ENCODE measurements at places on chromosomes 5 and 9. TPM values are rescaled to one million over a fixed set of nuclear protein-coding genes. Genes with fewer than 3 reads are reported as not detected.
A peak's percentile ranks its signal among the peaks of the same experiment; 100 is the strongest.

DNA sequence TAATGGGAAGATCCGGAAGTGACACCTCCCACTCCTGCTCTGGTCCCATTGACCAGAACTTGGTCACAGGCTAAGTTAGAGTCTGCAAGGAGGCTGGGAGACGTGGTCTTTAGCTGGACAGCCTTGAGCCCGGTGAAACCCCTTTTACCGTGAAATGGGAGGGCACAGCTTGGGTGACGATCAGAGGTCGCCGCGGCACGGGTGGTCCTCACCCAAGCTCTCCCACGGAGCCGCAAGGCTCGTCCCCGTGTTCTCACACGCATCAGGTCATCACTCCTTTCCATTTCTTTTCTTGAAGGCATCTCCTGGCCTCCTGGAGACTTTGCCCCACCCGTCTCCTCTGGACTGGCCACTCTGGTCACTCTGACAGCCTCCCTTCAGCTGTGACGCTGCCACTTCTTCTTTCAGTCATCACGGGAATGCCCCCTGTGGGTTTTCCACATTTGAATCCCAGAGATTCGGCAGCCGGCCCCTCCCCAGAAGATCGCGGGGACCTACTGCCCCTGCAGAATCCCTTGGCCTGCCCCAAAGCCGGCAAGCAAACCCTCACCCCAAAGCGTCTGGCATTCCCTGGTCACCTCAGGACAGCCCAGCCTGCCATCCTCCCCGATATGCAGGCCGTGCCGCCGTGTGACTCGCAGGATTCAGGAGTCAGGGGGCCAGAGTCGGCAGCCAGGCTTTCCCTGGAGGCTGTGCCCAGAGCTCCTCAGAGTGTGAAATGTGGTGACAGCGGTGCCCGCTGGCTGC lies 18.9 kb upstream of the EGFL7 start:
- H3K36me3 ChIP-seq: no peaks in the 10 kb centered on the region
- peaks cover 17% of the 10 kb centered on the region for H3K27me3 ChIP-seq
- H3K4me1 ChIP-seq: no peaks in the 10 kb centered on the region
- no peak overlapping the region for H3K4me3 ChIP-seq
- DNase-seq: no peak

DNA sequence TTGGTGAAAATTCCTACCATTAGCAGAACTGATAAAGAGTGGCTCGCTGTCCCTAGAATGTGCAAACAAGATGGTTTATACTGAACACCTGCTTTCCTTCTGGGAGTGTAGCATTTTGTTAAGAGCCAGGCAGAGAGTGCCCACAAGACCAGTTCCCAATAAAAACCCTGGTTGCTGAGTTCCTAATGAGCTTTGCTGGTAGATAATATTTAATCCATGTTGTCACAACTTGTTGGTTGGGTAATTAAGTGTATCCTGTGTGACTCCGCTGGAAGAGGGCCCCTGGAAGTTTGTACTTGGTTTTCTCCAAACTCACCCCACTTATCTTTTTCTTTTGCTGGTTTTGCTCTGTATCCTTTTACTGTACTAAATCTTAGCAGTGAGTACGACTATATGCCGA lies 39.5 kb upstream of the GOLGA1 start:
- no peak for DNase-seq
- no peak overlapping the region for H3K4me3 ChIP-seq
- H3K4me1 ChIP-seq: no peaks in the 10 kb centered on the region
- H3K27me3 ChIP-seq: no peaks in the 10 kb centered on the region
- H3K36me3 ChIP-seq: peaks cover 2% of the 10 kb centered on the region

DNA sequence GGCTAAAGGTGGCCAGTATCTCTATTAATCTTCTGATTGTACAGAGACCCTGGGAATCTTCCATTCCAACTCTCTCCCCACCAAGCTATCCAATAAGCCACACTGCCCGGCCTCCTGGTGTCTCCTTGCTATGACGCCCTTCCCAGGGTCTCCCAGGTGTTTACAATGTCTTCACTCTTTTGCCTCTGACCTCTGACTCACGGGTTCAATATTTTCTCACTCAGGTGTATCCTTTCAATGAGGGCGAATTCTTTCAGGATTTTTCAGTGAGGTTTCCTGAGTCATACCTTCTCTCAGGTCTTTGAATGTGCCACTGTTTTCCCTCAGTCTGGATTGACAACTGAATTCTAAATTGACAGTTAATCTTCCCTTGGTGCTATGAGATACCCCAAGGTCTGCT lies 53.7 kb upstream of the IRX4 start:
- no peak for DNase-seq
- H3K36me3 ChIP-seq: no peaks in the 10 kb centered on the region
- no peak overlapping the region for H3K4me3 ChIP-seq
- H3K27ac ChIP-seq: no peak overlapping the region
- H3K4me1 ChIP-seq: no peaks in the 10 kb centered on the region
- H3K27me3 ChIP-seq: peaks cover 21% of the 10 kb centered on the region

GRCh38 chr5:115568668-115569067 lies 24.1 kb upstream of the FEM1C start:
- H3K4me1 ChIP-seq: no peaks in the 10 kb centered on the region
- H3K27ac ChIP-seq: no peak overlapping the region
- no peak for DNase-seq
- H3K4me3 ChIP-seq: no peak overlapping the region
- peaks cover 8% of the 10 kb centered on the region for H3K27me3 ChIP-seq
- no peaks in the 10 kb centered on the region for H3K36me3 ChIP-seq

DNA sequence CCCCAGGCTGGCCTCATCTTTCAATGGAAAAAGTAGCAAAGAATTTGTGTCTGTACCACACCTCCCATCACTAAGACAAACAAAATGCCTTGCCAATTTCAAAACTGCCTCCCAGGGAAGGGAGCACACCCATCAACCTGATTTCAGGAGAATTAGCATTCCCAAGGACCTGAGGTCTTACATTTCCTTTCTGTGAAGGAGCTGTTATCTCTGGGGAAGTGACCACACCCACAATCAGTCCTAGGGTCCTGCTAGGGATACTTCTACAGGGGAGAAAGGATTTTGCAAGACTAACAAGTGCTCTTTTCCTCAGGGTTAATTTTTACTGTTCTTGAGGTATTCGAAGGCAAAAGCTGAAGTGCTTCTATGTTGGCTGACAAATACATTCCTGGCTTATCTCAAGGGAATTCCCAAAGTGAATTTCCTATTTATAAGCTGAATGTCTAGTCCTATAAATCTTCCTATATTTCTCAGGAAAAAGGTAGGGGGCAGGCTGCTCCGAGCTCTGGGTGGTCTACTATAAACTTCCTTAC lies 97.4 kb upstream of the ITGA1 start:
- H3K4me1 ChIP-seq: peaks cover 7% of the 10 kb centered on the region
- H3K27me3 ChIP-seq: no peaks in the 10 kb centered on the region
- DNase-seq: no peak
- H3K27ac ChIP-seq: no peak overlapping the region

GRCh38 chr5:151578326-151579025 lies 12.7 kb downstream of the FAT2 start:
- no peaks in the 10 kb centered on the region for H3K36me3 ChIP-seq
- H3K4me1 ChIP-seq: peaks cover 8% of the 10 kb centered on the region
- no peak overlapping the region for H3K4me3 ChIP-seq
- H3K27me3 ChIP-seq: peaks cover 1% of the 10 kb centered on the region
- H3K27ac ChIP-seq: no peak overlapping the region
- no peak for DNase-seq

Gene TCF7
- total RNA-seq: 50.3 TPM

Gene TIMD4
- total RNA-seq: 1.2 TPM

- H3K27ac ChIP-seq: no peak overlapping the region
- no peaks in the 10 kb centered on the region for H3K27me3 ChIP-seq
- H3K4me3 ChIP-seq: no peak overlapping the region
These were observed 220.4 kb downstream of the MAPKAP1 start for GRCh38 chr9:125486576-125486975.

Gene PCDHB16
- not detected for total RNA-seq

DNA sequence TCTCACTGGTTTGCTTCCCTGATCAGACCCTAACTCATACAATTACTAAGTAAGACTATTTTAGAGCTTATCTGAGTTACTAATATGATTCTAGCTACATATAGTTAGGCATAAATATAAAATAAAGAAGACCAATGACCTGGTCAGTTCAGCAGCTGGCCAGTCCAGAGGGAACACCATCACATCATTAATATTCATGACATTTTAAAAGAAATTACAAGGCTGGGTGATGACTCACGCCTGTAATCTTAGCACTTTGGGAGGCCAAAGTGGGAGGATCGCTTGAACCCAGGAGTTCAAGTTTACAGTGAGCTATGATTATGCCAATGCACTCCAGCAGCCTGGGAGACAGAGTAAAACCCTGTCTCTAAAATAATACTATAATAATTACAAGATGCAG lies 37.0 kb upstream of the CDC42SE2 start:
- H3K4me1 ChIP-seq: peaks cover 19% of the 10 kb centered on the region
- no peak overlapping the region for H3K4me3 ChIP-seq
- H3K27ac ChIP-seq: no peak overlapping the region
- no peak for DNase-seq

Gene CAMK4
- 80.7 TPM for total RNA-seq

DNA sequence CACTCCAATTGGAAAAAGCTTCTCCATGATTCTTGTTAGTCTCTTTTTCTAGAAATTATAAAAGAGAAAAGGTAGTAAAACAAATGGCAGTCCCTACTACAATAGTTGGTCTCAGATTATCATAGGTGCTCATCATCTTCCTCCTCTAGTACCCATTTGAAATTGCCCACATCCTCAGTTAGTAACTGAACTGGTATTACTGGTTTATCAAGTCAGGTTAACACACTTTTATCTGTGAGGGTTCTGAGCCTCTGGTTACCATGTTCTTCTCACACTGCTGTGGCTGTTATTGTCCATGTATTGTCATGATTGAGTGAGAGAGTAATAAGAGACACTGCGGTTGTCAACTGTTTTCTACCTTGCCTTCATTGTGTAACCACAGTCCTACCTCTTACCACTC lies 901.7 kb downstream of the TLE1 start:
- H3K27me3 ChIP-seq: no peaks in the 10 kb centered on the region
- H3K4me3 ChIP-seq: no peak overlapping the region
- H3K4me1 ChIP-seq: no peaks in the 10 kb centered on the region
- no peaks in the 10 kb centered on the region for H3K36me3 ChIP-seq
- H3K27ac ChIP-seq: no peak overlapping the region
- DNase-seq: no peak

Gene PCDHGC3
- total RNA-seq: not detected

- no peaks in the 10 kb centered on the region for H3K36me3 ChIP-seq
- H3K4me1 ChIP-seq: peaks cover 25% of the 10 kb centered on the region
- no peak for DNase-seq
- H3K27me3 ChIP-seq: no peaks in the 10 kb centered on the region
- H3K27ac ChIP-seq: no peak overlapping the region
- peak overlapping the region; percentile 88 for H3K4me3 ChIP-seq
These were observed 2.0 kb upstream of the DOLPP1 start for GRCh38 chr9:129078691-129079503.

GRCh38 chr9:36551910-36552309 lies 20.8 kb upstream of the MELK start:
- no peak overlapping the region for H3K27ac ChIP-seq
- no peak for DNase-seq
- H3K4me1 ChIP-seq: peaks cover 1% of the 10 kb centered on the region
- no peak overlapping the region for H3K4me3 ChIP-seq
- H3K27me3 ChIP-seq: no peaks in the 10 kb centered on the region
- H3K36me3 ChIP-seq: no peaks in the 10 kb centered on the region

- peaks cover 5% of the 10 kb centered on the region for H3K27me3 ChIP-seq
- no peak for DNase-seq
- H3K4me1 ChIP-seq: no peaks in the 10 kb centered on the region
- no peak overlapping the region for H3K4me3 ChIP-seq
- no peaks in the 10 kb centered on the region for H3K36me3 ChIP-seq
These were observed 255.0 kb downstream of the EFNA5 start for GRCh38 chr5:107415762-107416161.

Gene BAAT
- not detected for total RNA-seq

GRCh38 chr5:71769287-71769686 lies 50.2 kb downstream of the CARTPT start:
- H3K4me1 ChIP-seq: peaks cover 2% of the 10 kb centered on the region
- peaks cover 8% of the 10 kb centered on the region for H3K27me3 ChIP-seq
- H3K36me3 ChIP-seq: no peaks in the 10 kb centered on the region
- no peak for DNase-seq
- no peak overlapping the region for H3K27ac ChIP-seq

- H3K27me3 ChIP-seq: no peaks in the 10 kb centered on the region
- peaks cover 5% of the 10 kb centered on the region for H3K4me1 ChIP-seq
- H3K4me3 ChIP-seq: no peak overlapping the region
- H3K27ac ChIP-seq: no peak overlapping the region
These were observed 70.4 kb downstream of the SCAMP1 start for GRCh38 chr5:78430866-78431265.

Gene PAX5
- total RNA-seq: 0.95 TPM

Gene C7
- not detected for total RNA-seq

DNA sequence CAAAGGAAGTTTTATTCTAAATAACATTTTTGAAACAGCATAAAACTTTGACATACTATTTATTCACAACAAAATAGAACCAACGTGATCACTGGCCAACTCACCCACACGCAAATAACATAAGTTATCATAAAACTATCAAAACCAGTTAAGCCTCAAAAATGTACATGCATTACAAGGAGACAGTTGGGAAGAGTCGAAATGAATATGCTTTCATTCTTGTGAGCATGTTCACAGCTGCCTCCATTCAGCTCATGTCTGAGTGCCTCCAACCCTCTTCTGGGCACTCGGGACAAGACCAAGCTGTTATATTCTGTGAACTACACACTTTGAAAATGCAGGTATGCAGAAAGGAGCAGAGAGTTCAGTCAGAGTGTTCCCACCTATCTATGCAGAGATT lies 284.9 kb downstream of the BNC2 start:
- no peak overlapping the region for H3K4me3 ChIP-seq
- H3K27ac ChIP-seq: no peak overlapping the region
- H3K36me3 ChIP-seq: no peaks in the 10 kb centered on the region
- DNase-seq: no peak

DNA sequence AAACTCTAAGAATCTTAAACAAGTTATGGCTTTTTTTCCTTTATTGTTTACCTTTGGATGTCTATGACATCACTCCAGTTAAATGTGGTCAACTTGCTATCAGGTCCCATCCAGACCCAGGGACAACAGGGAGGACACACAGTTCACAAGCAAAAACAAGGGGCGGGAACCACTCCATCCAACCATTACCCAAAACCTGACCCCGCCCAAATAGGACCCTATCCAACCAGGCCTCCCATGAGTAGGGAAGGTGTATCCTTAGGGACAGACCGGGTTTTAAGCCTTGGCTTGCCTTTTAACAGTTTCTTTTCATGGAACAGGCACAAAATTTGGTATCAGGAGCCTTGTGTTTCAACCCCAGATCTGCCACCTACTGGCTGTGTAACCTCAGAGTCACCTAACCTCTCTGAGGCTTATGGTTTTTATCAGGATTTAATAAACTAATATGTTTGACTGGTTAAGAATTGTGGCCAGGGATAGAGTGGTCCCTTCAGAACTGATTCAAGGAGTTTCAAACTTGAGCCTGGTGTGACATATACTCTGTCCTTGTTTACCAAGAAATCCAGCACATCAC lies 127.7 kb upstream of the RAD23B start:
- no peaks in the 10 kb centered on the region for H3K36me3 ChIP-seq
- DNase-seq: no peak
- no peak overlapping the region for H3K4me3 ChIP-seq
- no peak overlapping the region for H3K27ac ChIP-seq

- DNase-seq: peak; percentile 11
- H3K4me3 ChIP-seq: no peak overlapping the region
- H3K4me1 ChIP-seq: no peaks in the 10 kb centered on the region
These were observed 244.3 kb upstream of the WWC1 start for GRCh38 chr5:168047043-168047668.

Gene LHX6
- 0.22 TPM for total RNA-seq

- no peaks in the 10 kb centered on the region for H3K36me3 ChIP-seq
- H3K4me3 ChIP-seq: no peak overlapping the region
- H3K4me1 ChIP-seq: no peaks in the 10 kb centered on the region
- DNase-seq: no peak
- H3K27me3 ChIP-seq: peaks cover 16% of the 10 kb centered on the region
- H3K27ac ChIP-seq: no peak overlapping the region
These were observed 77.6 kb downstream of the PCDH1 start for GRCh38 chr5:141800617-141801016.

Gene LVRN
- 0.29 TPM for total RNA-seq

All from activated CD8-positive, alpha-beta T cell treated with anti-CD3 and anti-CD28 coated beads for 36 hours (primary cell).